Heart left ventricle (tissue), 16 donors: ENCODE measurements at places on chromosomes 2 and 18. TPM values are rescaled to one million over a fixed set of nuclear protein-coding genes. Genes with fewer than 3 reads are reported as not detected.

- DNase-seq: no peak
These were observed 43.1 kb downstream of the CPO start for GRCh38 chr2:206982360-206982955.

GRCh38 chr18:74353169-74353775 lies 37.6 kb downstream of the C18orf63 start:
- DNase-seq: peak; percentile 63

GRCh38 chr2:85682378-85682777 lies 11.8 kb upstream of the GNLY start:
- no peak for DNase-seq

- DNase-seq: no peak
These were observed 54.4 kb downstream of the STK39 start for GRCh38 chr2:168192839-168193616.

The GPC1 gene
- 135 TPM for total RNA-seq
